Type B pancreatic cell (in vitro differentiated cells): ENCODE measurements at places on chromosomes 5 and 9.

- no peak for DNase-seq
These were observed 8.3 kb downstream of the RFX3 start for GRCh38 chr9:3517377-3518048.

DNA sequence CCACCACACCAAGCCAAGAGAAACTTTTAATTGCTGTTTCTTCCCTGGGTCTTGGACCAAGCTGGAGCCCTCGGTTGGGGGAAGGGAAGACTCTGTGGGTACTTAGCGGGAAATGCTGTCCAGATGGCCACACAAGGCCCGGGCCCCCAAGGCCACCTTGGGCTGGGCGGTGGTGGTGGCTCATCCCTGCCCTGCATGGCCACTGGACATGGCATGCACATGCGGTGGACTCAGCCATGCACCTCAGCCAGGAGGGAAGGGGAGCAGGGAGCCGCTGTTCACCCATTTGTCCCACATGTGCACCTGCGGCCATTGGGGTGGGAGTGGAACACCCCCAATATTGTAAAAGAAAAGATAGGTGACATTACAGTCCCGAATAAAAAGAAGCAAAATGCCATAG is 72.4 kb downstream of the RGMB start:
- no peak for DNase-seq

DNA sequence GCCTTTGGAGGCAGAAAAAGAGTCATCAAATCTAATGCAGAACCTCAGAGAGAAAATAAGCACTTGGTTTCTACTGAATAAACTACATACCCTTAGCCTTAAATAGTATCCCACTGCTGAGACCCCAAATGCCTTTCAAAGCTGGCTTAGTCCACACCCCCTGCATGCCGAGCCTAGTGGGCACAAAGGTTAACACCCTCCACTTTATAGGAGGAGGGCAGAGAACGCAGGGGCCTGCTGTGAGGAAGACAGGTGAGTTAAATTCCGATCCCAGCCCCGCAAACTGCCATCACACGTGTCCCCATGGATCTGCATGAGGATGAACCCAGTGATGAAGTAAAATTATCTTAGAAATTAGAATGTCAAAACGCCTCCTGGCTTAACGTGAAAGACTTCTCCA is 19.5 kb upstream of the HSD17B3 start:
- no peak for DNase-seq

DNA sequence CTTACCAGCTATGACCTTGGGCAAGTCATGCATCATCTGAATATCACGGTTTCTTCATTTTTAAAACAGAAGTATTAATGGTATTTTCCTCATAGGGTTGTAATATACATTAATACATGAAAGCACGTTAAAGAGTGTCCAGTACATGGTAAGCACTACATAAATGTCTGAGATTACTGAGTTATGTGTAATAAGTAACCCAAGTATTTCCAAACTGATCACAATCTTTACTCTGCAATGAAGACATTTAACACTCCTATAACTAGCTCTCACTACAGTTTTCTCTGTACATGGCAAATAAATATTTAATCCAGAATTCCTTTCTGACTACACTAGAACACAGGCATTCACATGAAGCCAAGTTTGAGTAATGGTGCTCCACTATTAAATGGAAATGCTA is 4.0 kb downstream of the GLDC start:
- no peak for DNase-seq

DNA sequence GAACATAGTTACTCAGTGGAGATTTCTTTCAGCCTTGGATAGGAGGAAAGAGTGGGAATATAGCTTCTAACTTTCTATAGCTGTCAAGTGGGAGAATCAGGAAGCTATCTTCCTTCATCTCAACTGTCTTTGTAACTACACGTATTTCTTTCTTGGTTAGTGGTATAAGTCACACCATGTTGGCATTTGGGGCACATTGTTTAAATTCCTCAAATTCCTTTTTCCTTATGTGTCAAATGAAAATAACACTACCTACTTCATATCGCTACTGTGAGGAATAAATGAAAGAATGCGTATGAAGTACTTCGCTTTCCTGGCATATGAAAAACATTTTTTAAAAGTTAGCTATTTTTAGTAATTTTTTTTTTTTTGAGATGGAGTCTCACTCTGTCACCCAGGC is 1082.5 kb upstream of the WWC1 start:
- no peak for DNase-seq

DNA sequence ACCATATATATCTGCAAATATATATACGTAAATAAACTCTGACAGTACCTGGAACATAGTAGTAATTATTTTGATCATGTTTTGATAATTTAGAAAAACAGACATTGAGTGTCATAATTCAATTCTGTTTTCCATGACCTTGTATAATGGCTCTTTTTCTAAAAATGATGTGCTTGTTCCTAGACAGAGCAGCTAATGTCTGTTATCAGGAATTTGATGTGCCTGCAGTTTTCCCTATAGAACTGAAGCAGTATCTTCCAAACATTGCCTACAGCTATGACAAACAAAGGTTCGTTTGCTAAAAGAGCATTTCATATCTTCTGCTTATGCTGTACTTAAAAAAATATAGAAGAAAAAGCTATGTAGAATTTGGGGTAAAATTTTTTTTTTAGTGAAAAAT is 5.3 kb downstream of the SETD9 start:
- DNase-seq, result no peak

DNA sequence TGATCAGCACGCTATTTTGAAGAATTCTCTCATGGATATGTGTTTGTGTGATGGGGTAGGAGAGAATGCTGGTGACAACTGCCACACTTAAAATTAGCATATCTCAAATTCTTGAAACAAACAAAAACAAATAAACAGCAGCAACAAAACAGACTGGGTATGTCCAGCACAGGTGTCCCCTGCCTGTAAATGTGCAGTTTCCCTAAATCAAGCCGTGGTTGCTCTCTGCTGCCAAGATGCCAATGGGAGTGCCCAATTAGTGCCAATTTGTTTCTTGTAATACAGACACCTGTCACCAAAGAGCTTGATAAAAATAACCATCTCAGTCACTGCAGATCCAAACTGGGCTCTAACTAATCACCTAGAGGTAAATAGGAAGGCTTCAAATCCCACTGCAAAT is 144.2 kb upstream of the SMARCA2 start:
- DNase-seq, result no peak

- DNase-seq, result no peak
These were observed 225.1 kb downstream of the ARRDC3 start for GRCh38 chr5:91158011-91158410.

DNA sequence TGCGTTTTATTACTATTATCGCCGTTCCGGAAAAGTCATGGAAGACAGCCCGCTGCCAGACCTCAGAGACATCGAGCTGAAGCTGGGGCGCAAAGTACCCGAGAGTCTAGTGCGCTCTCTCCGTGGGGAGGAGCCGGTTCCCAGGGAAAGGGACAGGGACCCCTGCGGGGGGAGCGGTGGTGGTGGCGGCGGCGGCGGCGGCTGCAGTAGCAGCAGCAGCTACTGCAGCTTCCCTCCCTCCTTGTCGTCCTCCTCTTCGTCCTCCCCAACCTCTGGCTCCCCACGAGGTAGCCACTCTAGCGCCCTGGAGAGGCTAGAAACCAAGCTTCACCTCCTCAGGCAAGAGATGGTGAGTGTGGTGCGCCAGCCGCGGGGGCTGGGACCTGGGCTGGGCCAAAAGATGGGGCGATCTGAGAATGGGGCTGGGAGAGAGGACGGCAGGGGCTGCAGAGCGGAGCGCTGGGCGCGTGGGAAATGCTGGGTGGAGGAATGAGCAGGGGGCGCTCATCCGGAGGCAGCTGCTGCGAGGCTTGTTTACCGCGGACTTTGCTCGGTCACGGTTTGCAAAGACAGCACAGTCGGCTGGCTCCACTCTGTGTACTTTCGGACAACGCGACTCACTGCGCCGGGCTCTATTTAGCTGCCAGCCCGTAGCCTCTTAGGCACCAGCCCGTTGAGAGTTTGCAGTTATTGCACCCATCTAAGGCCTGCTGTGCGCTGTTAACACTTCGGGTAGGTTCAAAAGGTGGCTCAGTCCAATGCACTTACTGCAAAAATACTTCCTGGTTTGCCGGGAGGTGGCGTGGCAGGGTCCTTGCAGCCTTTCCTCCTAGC is 1.1 kb downstream of the LURAP1L start:
- DNase-seq, result peak; percentile 78

- DNase-seq, result no peak
These were observed 20.5 kb downstream of the GFI1B start for GRCh38 chr9:132998831-132999635.

DNA sequence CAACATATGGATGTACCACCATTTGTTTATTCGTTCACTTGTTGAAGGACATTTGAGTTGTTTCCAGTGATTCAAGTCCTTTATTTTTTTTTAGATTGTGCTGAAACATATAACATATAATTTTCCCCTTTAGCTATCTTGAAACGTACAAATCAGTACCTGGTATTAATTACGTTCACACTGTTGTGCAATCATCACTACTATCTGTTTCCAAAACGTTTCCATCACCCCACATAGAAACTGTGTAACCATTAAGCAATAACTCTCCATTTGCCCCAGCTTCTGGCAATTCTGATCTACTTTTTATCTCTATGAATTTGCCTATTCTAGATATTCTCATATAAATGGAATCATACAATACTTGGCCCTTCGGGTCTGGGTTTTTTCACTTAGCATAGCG is 116.0 kb downstream of the FGF1 start:
- no peak for DNase-seq

DNA sequence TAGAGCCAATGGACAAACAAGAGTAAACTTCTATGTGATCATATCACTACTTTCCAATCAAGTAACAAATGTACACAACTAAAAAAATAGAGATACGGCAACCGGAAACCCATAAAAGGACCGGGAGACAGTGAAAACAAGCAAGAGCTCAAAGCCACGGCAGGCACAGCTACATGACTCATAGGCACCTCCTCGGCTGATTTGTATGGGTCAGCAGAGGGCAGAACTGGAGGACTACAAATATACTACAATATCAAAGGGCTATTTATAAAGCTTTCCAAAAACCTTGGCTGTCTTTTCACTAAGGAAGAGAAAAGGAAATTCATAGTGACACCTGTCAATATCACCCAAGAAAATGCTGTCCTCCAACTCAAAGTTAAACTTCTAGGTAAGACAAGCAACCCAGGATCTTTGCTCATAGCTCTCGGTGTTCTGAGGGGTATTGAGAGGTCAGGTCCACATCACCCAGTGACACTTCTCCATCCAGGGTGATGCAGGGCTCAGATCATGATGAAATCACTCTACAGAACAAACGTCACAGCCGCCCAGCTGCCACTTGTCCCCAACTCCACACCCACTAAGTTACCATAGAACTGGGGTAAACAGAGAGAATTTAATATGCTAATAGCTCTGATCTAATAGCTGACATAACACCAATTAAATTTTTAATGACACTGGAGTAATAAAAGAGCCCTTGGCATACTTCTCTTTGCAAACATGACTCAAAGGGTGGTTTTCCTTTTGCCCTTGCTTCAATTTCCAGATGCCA is 41.3 kb downstream of the PFDN1 start:
- DNase-seq, result no peak

DNA sequence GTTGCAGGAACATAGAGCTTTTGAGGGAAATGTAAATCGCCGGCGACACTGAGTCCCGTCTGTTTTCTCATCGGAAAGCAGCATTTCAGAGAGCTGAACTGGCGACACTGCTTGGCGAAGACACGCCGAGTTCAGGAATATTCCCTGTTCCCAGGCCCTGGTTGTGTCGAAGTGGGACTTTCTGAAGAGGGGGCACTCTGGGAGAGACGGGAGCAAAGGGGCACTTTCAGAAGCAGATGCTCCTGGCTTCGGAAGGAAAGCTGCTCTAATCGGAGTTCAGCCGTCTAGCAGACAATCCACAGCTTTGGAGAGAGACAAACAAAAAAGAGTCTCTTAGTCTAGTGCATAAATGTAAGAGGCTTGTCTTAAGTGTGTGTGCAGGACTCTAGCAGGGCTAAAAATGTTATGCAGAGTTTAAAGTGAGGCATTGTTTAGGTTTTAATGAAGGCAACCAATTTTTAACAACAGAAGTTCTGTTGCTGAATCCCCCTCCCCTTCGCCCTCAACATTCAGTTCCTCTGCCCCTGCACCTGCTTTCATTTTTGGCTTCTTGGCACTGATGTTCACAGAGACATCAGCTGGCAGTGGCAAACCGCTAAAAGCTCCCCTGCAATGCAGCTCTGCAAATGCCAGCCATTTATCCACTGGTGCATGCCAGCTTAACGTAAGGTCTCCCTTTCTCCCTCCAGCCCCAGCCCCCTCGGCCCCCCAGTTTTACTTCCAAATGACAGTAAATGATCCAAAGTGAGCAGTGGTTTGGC is 289.5 kb upstream of the MPDZ start:
- no peak for DNase-seq

GRCh38 chr5:135561266-135561665 is 17.5 kb downstream of the CXCL14 start:
- no peak for DNase-seq

DNA sequence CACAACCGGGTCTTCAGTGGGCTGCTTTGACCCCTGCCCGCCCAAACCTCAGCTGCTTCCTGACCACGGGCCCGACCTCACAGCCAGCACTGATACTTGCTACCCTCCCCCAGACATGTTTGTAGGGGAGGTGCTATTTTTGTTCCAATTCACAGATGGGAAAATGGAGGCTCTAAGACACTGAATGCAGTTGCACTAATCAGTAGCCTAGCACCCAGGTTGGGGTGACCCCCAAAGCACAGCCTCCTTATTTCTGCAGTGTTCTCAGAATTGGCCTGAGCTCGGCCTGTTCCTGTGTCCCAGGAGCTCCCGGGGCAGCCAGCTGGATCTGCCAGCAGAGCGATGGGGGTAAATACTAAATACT is 22.6 kb downstream of the LAMC3 start:
- DNase-seq, result no peak

DNA sequence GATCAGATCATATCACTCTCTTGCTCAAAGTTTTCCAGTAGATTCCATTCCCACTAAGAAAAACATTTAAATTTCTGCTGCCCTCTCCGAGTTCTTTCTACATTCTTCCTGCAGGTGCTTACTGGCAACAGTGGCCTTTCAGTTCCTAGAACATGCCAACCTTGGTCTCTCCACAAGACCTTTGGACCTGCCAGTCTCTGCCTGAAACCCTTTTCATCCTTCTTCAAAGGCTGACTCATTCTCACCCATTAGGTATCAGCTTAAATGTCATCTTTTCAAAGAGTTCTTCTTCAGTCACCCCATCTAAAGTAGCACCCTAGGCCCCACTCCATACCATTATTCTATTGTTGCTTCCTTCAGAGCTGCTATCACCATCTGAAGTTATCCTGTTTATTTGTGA is 21.8 kb downstream of the PPIC start:
- no peak for DNase-seq

- DNase-seq, result no peak
These were observed 73.5 kb downstream of the CACNA1B start for GRCh38 chr9:137951107-137951506.

GRCh38 chr5:152900332-152900731 is 495.3 kb upstream of the NMUR2 start:
- no peak for DNase-seq
